ENCODE measurements at places on chromosomes 1 and 21.

DNA sequence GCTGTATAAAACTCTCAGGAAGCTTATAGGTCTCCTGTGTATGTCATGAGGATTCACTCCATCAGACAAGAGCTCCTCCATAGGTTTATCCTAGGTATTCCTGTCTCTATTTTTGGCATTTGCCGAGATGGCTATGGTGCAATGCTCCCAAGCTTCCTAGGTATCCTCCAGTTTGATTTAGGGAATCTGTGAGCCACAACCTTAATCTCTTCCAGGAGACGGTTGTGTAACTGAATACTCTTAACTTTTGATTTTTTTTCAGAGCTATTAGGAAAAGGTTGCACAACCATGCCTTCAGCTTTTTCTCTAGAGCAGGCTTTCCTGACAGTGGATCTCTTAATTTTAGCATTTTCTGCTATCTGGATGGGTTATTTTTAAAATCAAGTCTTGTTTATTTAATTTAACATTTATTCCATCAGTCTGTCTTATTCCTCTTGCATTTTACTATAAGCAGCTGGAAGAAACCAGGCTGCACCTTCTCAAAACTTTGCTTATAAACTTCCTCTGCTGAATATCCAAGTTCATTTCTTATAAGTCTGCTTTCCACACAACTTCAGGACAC lies 69.4 kb upstream of the BACE2 start:
- no peak for DNase-seq

GRCh38 chr1:10648689-10649516 lies 147.5 kb downstream of the CASZ1 start:
- no peak for DNase-seq

GRCh38 chr21:37074197-37074510 lies 1.1 kb downstream of the TTC3 start:
- DNase-seq: no peak

GRCh38 chr1:85663382-85663781 lies 44.9 kb downstream of the ZNHIT6 start:
- DNase-seq: no peak

DNA sequence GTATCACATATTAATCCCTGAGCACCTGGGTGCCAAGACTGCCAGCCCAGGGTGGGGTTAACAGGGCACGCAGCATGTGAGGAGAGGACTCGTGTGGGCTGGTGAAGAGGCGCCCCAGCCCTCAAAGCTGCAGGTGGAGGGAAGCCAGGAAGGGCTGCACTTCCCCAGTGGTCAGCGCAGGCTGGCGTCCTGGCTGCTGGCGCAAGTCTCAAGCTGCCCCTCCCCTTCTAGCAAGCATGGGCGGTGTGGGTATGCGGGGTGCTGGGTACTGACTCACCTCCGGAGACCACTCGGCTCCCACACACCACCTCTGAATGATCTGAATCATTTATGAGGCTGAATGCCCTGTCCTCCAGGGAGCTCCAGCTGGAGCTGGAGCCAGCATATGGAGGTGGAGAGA lies 44.0 kb downstream of the EIF2D start:
- DNase-seq: no peak

- DNase-seq: no peak
Observed at GRCh38 chr1:224528900-224529299, 87.2 kb upstream of the CNIH3 start.

DNA sequence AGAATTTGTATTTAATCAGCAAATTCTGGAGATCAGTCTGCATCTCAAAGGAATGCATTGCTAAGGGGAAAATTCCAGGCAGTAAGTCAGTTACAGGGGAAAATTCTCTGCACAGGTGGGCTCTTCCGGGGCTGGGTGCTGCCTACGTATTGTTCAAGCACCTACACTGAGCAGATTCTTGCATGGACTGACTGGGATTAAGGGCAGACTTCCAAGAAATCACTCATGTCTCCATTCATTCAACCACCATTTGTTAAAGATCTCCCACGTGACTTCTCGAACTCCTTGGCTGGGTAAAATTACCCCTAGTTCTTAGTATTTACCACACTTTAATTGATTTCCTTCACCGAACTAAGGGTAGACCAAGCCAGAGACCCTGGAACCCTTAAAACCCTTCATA lies 28.2 kb upstream of the KCNE1 start:
- DNase-seq: no peak

DNA sequence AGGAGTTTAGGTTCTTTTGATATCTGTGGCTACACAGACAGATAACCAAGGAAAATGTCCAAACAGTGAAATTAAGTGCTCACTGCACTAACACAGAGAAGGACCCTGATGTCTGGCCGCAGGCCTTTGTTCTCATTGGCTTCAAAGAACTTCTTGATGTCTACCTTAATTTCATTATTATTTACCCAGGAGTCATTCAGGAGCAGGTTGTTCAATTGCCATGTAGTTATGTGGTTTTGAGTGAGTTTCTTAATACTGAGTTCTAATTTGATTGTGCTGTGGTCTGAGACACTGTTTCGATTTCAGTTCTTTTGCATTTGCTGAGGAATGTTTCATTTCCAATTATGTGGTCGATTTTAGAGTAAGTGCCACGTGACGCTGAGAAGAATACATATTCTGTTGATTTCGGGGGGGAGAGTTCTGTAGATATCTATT lies 15.2 kb upstream of the LGALS8 start:
- no peak for DNase-seq

GRCh38 chr1:23044035-23044434 lies 24.8 kb downstream of the KDM1A start:
- no peak for DNase-seq

All from iPS DF 6.9 (cell line).